ENCODE measurements at places on chromosomes 6 and 20. TPM values are rescaled to one million over a fixed set of nuclear protein-coding genes. Genes with fewer than 3 reads are reported as not detected.
A peak's percentile ranks its signal among the peaks of the same experiment; 100 is the strongest.

GRCh38 chr6:137745321-137745720, 121.7 kb upstream of the TNFAIP3 start:
- no peak for DNase-seq

DNA sequence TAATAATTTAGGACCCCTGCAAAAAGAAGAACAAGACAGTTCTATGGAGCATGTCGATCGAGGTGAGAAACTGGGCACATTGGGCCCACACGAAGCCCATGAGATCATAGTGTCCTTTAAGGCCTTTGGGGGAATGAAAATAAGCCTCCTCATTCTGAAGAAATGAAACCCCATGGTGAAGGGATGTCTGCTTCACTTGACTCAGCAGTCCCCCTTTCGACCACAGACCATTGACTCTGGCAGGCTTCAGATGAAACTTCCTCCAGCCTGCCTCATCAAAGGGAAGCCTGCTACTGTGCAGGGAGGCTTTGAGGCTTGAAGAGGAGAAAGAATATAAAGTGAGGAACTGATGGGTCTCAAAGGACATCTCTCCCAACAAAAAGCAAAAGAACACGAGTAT, 144.2 kb upstream of the FBXL4 start:
- DNase-seq = no peak

DNA sequence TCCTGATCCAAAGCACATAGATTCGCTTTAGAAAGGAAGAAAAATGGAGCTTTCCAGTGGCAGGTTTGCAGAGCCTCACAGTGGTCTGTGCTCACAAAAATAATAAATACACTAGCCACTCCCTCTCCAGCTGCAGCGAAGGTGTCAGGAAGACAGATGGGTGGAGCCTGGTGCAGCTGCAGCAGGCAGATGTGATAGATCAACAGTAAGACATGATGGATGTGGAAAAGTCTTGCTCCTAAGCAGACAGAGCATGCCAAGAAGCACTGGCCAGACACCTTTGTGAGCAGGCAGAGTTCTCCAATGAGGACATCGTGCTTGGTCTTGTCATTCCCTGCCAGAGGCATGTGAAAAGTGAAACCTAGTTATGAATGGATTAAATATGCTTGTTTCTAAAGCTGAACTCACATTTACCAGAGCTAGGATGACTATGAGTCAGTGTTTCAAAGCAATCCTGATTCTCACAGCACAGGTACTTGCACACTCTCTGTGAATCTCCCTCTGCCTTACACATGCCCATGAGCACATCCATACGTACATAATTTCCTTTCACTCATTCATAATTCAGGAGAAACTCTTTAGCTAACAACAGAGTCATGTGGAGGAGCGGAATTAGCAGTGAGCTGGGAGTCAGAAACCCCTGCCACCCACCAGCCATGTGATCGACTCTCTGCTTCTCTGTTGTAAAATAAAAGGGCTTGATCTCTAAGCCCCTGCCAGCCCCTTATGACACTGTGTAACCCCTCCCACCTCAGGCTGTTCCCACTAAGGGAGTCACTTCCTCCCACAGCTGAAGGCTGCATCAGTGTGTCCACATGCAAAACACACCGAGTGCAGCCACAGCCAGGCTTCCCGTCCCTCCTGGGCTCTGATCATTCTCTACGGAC, 111.2 kb downstream of the SCML4 start:
- DNase-seq = peak; percentile 30

GRCh38 chr6:24403501-24403824, 727 bp downstream of the MRS2 start:
- no peak for DNase-seq

- DNase-seq = no peak
These were observed 64.7 kb upstream of the MTHFD1L start for GRCh38 chr6:150800674-150801314.

- DNase-seq = no peak
These were observed 2.6 kb upstream of the BPIFB4 start for GRCh38 chr20:33076662-33077372.

Gene C6orf58
- 0.06 TPM for polyA plus RNA-seq
